ENCODE measurements at places on chromosomes 7 and 10.
A peak's percentile ranks its signal among the peaks of the same experiment; 100 is the strongest.

GRCh38 chr7:77331938-77332695, 84.0 kb downstream of the GSAP start:
- peak; percentile 60 for DNase-seq

GRCh38 chr7:2986561-2986960, 57.1 kb downstream of the CARD11 start:
- DNase-seq = no peak

DNA sequence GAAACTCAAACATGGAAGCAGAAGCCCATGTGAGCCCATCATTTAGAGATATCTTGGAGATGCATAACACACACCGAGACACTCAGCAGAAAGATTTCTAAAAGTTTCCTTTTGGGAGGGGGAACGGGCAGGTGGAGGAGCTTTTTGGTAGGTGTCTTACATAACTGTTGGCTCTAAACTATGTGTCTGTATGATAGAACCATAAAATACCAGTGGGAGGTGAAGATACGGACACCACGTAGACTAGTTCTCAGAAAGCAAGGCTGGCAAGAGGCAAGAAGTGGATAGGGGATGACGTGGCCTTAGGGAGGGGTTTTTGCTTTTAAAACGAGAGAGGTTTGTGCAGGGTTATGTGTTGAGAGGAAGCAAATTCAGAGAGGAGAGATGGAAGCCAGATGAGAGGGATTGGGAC, 36.5 kb downstream of the IL15RA start:
- DNase-seq = no peak

- DNase-seq = no peak
Observed at GRCh38 chr7:16171928-16172327, 249.4 kb downstream of the CRPPA start.

DNA sequence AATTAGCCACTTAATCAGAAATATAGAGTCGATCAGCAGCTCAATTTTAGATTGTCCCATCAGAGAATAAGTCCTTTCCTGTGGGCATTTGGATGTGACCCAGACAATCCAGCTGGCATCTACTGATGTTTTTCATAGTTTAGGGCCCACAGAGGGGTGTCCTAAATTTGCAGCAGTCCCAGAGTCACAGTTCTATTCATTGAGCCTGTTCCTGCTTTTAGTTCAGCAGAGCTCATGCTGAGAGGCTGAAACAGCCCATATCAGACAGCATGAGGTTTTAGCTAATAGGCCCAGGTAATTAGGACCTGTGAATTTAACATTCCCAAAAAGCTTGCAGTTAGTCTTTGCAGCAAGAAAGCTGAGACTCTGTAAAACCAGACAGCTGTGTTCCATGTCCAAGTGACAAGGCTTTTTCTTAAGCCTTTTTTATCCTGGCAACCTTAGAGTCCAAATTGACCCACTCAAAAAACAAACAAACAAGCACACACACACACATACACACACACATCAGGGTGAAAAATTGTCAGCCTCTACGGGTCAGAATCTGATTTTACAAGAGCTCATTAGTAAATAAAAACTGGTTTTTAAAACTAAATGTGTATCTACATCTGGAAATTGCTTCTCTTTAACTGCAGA, 33.7 kb downstream of the ANKIB1 start:
- DNase-seq = no peak

GRCh38 chr10:4343873-4344272, 482.1 kb upstream of the AKR1E2 start:
- DNase-seq = no peak

DNA sequence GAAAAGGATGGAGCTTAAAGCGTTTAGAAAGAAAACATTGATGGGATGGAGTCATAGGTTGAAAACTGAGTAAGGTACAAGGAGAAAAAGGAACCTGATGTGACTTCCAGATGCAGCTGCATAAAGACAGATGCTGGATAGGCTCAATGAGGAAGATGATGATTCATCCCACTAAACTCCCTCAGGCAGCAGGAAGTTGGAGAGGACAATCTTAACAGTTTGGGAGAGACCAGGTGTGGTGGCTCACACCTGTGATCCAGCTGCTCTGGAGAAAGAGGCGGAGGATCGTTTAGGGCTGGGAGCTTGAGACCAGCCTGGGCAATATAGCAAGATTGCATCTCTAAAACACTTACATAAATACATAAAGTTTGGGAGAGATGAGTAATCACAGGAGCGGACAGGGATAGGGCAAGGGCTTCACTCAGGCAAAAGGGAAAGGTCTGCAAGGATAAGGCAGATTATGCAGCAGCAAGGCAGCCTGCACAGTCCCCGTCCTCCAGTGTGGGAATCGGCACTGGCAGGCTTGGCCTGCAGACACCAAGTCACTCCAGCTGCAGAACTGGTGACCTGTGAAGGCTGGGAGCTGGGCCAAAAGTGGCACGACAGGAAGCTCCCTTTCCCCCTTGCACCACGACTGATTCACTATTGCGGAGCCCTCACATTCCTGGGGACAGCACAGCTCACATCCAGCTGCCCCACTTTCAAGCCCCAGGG, 438.5 kb downstream of the GRID1 start:
- no peak for DNase-seq
